CD4-positive, alpha-beta T cell treated with Interleukin-17A for 4 hours (primary cell): ENCODE measurements at places on chromosomes 1 and 21.

GRCh38 chr1:180160357-180160756 is 5.7 kb downstream of the QSOX1 start:
- DNase-seq: no peak

GRCh38 chr1:213457733-213458132 is 406.7 kb downstream of the RPS6KC1 start:
- DNase-seq: no peak

DNA sequence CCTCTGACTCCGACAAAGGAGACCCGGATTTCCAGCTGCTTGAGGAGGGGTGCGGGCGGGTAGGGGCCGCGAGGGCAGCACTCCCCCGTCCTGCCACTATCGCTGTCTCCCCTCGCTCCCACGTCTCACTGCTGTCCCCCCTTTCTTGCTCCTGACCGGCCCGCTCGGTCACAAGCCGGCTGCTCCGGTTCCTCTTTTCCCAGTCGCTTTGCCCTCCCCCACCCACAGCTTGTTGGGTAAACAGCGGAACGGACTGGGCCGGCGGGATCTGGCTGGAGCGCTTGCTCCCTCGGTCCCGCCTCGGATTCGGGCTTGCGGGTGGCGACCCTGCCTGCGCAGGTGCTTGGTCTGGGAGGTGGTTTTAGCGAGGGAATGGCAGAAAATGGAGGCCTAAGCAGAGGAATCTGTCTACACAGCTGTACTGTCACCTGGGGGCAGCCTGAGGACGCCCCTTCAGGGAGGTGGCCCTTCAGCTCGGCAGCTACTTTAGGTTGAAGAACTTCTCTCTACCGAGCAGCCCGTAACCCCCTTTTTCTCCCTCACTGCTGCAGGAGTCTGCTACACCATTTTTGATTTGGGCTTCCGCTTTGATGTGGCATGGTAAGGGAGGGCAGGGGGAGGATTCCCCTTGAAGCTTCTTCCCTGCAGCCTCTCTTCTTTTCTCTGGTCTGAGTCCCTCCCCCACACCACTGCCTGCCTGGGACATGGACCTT is 645 bp downstream of the ATP6V0B start:
- DNase-seq: peak; percentile 59

DNA sequence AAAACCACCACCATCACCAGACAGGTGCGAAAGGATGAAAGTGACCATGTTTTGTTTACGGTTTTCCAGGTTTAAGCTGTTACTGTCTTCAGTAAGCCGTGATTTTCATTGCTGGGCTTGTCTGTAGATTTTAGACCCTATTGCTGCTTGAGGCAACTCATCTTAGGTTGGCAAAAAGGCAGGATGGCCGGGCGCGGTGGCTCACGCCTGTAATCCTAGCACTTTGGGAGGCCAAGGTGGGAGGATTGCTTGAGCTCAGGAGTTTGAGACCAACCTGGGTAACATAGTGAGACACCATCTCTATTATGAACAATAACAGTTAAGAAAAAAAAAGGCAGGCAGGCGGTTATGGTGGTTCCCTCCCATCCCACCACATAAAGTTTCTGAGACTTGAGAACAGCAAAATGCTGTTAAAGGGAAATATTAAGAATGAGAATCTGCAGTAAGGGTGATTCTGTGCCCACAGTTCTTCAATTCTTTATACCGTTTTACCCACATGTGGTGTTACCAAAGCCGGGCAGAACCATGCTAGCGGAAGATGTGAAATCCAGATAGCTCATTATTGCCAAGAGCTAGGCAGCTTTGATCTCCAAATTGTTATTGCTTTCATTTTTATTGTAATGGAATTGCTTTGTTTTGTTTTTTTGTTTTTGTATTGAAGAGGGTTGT is 34.5 kb upstream of the TDRD10 start:
- DNase-seq: peak; percentile 27

DNA sequence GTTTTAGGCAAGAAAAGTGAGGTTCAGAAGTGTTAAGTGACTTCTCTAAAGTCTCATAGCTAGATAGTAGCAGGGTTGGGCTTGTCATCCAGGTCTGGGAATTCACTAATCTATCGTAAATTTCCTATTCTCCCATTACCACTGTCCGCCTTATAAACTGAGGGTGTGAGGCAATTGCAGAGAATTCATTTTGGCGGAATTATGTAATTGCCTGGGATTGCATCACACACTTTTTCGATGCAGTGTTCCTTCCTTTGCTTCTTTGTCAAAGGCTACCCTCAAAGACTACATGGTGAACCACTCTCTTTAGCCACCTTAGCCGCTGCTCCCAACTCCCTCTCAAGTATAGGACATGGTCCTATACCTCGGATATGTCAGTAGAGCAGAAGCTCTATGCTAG is 19.1 kb downstream of the SELP start:
- no peak for DNase-seq

DNA sequence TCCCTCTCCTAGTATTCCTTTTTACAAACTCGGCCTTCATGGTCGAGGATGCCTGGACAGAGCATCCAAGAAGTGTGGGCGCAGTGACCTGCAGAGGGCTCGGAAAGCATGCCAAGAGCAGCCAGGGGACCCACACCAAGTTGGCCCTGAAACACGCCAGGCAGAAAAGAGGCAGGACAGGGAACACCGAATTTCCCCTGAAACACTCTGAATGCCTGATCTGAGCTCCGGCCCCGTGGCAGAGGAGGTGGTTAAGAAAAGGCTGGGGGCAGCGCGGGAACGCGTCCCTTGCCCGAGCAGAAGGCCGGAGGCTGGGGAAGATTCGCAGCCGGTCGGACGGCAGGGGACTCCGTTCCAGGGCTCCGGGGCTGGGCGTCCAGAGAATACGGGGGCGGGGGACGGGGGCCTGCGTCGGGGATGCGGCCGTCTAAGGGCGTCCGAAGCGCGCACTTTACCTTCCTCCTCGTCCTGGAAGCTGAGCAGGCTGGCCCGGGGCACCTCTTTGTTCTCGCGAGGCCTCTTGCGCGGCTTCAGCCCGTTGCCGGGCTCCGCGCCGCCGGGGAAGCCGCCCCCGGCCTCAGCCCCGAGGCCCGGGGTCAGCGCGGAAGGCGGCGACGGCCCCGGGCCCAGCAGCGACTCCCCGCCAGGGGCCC is 558 bp downstream of the PAXBP1 start:
- DNase-seq: no peak

- DNase-seq: no peak
Measured at GRCh38 chr21:35649186-35649585, 411.1 kb downstream of the SETD4 start.

GRCh38 chr1:155080312-155081228 is 1.9 kb downstream of the EFNA3 start:
- DNase-seq: peak; percentile 61

DNA sequence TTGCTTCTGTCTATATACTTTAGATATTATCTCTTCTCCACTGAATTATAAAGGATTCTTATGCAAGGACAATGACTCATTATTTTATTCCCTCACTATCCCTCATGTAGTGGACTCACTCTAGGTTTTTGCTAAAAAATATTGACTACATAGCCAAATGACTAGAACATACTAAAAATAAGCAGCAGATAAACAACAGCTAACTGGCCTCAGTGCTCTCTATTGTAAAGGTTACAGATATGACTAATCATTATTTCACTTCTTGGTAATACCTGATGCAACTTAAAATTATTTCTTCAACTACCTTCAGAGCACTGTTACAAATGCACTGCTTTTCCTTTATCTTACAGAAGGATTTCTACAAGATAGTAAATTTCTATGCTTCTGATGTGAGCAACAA is 147.6 kb upstream of the DEPDC1 start:
- no peak for DNase-seq

DNA sequence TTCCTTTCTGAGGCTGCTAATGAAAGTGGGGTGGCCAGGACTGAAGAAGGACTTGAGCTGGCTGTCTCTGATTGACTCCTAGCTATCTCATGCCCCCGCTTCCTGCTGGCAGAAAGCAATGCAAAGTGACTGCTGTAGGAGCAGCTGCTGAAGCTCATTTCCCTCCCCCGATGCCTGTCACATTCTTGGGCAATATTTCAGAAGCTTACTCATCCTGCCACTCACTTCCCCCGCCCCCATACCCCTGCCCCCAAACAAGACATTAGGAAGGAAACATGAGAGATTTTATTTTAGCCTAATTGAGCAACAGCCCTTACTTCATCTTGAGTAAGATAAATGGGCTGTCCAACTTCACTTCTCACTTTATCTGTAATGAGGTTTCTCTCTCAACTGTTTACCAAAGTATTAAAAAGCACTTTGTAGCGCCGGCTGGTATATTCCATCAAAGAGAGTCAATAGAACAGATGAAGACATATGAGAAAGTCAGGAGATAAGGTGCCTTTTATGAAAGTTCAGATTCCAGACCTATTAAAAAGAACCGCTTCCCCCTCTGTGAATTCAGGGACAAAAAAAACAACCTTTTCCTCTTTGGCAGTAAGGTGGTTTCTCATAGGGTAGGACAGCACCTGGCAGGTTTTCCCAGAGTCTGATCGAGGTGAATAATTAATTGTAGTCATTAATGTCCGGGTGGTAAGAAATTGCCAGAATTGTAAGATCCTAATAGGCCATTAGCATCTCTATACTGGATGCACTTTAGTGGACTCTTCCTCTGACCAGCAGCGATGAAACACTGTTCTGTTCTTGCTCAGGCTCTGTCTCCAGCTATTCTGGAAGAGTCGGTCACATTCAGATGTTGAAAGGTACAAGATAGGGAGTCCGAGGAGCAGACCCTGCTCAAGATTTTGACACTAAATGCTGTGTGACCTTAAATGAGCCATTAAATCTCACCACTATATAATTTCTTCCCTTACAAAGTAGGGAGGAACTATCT is 70.2 kb downstream of the SH3GLB1 start:
- DNase-seq: peak; percentile 37

DNA sequence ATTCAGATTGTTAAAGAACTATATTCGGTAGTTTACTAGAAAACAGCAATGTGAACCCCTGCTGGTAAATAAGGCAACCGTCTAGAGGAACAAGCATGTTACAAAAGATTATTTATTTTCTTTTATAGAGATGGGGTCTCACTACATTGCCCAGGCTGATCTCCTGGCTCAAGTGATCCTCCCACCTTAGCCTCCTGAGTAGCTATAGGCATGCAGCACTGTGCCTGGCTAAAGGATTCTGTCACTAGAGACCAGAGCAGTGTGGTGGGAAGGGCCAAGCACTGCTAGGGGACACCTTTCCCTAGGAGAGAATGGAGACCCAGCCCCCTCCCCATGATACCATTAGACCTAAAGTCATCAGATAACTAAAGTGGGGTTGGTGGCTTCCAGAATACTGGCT is 28.9 kb downstream of the SLC27A3 start:
- no peak for DNase-seq

- no peak for DNase-seq
Measured at GRCh38 chr21:32007456-32007855, 134.6 kb downstream of the HUNK start.

DNA sequence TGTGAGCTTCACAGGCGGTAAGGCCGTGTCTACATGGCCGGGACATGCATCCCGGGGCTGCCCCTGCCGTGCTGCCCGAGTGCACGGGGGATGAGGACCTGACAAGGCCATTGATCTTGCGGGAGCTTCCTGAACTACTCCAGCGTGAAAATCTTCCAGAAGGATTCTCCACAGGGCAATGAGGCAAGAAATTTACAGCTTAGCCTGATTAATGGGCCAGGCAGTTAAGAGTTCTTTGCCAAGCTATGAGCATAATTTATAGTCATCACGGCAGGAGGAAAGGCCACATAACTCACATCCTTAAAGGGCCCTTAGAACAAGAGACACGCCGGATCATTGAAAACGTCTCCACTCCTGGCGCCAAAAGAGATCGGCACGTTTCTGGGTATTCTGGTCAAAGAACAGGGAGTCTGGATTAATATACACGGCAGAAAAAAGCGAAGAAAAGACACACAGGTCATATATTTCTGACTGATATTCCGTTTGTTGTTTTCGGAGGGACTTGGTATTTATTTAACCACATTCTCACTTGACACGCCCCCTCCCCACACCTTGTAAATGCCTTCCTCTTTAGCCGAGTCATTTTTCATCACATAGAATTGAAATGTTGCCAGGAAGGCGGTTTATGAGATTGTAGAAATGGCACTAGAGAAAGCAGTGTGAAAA is 180.5 kb downstream of the DYRK1A start:
- no peak for DNase-seq

GRCh38 chr1:15430787-15431570 is 7.3 kb upstream of the CTRC start:
- DNase-seq: peak; percentile 82

- no peak for DNase-seq
Measured at GRCh38 chr1:161954050-161954449, 69.6 kb downstream of the OLFML2B start.
